Heart left ventricle (tissue), 16 donors: ENCODE measurements at places on chromosomes 16 and 17. TPM values are rescaled to one million over a fixed set of nuclear protein-coding genes. Genes with fewer than 3 reads are reported as not detected.

Gene HSPB9
- not detected for polyA plus RNA-seq

Gene CDC6
- polyA plus RNA-seq = 0.34 TPM

Gene TNFRSF12A
- 260 TPM for polyA plus RNA-seq

Gene SLC52A1
- polyA plus RNA-seq = not detected

DNA sequence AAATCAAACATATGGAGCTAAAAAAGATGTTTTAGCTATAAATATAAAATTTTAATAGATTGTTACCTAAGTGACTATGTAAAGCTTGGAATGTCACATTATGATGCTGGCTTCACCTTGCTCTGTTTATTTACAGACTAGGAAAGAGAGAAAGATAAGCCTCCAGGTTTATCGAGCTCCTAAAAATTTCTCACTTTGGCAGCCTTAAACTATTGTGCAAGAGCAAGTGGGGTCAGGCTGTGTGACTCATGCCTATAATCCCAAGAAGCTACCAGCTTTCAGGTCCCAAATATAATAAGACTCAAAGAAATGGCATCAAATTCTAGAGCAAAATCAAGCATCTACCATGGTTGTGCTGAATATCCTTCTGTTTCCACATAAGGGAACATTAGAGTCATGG, 34.3 kb upstream of the PRSS54 start:
- DNase-seq = no peak

DNA sequence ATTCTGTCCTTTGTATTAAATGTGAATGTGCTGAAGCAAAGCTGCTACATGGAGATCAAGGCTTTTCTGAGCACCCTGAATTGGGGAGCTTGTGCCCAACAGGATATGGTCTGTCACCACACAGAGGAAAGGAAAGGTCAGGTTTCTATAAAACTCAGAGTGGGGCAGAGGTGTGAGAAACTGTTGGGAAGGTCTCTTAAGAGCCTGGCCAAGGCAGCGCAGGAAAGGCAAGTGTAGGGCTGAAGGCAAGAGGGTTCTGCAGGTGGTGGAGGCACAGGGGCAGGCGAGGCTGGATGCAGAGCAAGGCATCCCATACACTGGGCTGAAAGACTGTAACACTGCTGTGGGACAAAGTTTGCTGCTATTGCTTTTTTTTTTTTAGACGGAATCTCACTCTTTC, 8.1 kb downstream of the COX6A2 start:
- no peak for DNase-seq

DNA sequence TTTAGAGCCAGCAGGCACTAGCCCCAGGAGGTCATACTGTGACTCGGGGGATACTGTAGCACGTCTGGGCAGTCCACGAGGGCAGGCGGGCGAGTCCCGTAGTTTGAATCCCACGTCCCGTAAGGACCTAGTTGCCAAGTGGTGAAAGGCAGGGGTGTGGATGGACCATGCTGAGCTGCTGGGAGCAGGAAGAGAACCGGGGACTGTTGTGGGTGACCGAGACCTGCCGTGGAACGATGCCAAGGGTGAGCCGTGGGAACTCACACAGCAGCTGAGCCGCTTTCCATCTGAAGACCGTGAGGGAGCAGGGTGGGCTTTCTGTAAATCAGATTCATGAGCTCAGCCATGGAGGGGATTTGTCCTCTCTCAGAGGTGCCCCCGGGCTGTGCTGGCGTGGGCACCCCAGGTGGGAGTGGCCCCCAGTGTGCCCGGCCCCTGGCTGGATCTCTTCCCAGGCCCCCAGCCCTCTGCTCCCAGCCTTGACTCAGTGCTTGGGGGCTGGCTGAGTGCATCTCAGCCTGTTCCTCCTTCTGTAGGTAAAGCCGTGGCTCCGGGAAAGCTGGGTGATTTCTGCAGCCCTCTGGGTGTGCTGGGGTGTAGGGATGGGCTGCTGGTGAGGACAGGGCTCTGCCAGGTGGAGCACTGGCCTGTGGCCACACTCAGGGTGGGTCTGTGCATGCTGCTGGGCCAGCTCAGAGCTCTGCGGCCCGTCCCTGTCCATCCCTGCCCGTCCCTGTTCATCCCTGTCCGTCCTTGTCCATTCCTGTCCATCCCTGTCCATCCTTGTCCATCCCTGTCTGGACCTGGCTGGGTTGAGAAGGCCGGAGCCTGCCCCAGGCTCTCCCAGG, 13.6 kb downstream of the ASPSCR1 start:
- DNase-seq = no peak

Gene MRPS23
- 23.9 TPM for polyA plus RNA-seq

- DNase-seq = no peak
Observed at GRCh38 chr17:40818343-40818732, 4.1 kb downstream of the KRT10 start.

Gene CASKIN1
- 0.37 TPM for polyA plus RNA-seq

Gene SLC43A2
- 6.8 TPM for polyA plus RNA-seq

DNA sequence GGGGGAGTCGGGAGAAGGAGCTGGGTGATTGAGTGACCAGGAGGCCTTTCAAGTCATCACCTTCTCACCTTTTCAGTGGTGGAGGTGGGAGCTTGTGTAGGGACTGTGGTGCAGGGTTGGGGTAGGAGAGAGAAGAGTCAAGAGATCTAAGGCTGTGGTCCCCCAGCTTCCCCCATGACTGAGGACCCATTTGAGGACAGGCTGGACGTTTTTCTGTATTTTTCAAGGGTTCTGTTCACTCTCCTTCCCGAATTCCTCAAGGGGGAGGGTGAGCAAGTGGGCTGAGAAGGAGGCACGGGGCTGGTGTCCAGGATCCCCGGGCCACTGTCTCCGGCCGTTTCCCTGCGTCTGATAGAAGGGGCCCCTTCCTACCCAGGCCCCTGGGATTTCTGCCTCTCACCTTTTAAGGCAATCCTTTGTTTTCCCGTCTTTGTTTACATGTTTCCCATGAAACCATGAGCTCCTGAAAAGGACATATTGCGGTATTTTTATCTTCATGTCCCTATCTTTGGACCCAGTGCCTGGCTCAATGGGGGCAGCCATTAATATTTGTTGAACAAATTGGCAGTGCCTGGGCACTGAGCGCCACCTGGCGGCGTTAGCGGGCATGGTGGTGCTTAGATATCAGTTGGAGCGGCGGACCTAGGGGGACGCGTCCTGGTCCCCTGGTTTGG, 9.2 kb upstream of the CD300A start:
- DNase-seq = peak; percentile 84

Gene ZNRF1
- 20.3 TPM for polyA plus RNA-seq

- no peak for DNase-seq
Observed at GRCh38 chr17:59330053-59330942, 1.2 kb upstream of the YPEL2 start.

- DNase-seq = no peak
Observed at GRCh38 chr17:63173903-63174302, 207.9 kb downstream of the TANC2 start.

DNA sequence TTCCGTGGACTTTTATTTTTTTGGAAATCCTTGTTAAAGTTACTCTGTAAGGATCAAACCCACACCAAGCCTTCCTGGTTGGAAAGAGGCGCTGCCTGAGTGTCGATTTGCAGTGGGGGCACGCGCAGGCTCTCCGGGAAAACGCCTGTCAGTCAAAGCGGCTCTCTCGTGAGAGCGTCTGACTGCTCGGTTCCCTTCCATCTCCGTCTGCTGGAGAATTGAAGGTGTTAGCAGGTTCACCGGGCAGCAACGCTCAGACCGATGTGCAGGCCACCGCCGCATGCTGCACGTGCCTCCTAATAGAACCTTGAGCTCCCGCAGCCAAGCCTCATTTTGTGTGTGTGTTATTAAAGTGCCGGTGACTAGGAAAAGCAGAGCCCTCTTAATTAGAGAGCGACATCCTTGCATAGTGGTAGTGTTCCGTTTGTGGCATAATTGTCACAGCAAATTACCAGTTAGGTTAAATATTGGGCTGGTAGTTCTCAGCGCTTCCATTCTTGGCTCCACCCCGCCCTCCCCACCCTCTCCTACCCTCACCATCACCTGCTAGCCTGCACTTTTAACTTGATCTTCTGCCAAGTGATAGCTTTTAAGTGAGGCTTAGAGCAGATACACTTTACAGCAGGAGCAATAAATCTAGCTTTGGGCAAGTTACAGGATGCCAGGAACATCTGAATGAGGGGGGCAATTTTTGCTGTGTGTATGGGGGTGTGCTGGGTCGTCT, 75.5 kb downstream of the RPA1 start:
- DNase-seq = no peak

Gene NLGN2
- 3.5 TPM for polyA plus RNA-seq

Gene NPIPB6
- polyA plus RNA-seq = 0.10 TPM

Gene VAT1L
- 5.9 TPM for polyA plus RNA-seq

GRCh38 chr17:21164620-21165019, 37.9 kb downstream of the DHRS7B start:
- no peak for DNase-seq

DNA sequence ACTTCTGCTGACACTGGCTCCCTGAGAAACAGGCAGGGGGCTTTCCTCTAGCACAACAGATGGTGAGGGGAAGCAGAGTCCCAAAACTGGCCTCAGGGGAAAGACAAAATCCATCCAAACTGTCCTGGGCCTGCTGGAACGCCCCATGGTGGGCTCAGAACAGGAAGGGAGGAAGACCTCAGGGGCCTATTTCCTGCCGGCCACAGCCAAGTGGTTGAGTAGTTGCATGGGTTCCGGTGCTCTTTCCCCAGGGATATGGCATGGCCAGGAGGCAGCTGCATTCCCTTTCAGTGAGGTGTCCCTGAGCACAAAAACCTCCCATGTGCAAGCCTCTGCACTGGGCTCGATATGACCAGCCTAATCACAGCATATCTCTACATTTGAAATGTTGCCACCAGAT, 303.0 kb upstream of the IRX5 start:
- no peak for DNase-seq

GRCh38 chr17:20995873-20996723, 46.7 kb downstream of the USP22 start:
- no peak for DNase-seq

DNA sequence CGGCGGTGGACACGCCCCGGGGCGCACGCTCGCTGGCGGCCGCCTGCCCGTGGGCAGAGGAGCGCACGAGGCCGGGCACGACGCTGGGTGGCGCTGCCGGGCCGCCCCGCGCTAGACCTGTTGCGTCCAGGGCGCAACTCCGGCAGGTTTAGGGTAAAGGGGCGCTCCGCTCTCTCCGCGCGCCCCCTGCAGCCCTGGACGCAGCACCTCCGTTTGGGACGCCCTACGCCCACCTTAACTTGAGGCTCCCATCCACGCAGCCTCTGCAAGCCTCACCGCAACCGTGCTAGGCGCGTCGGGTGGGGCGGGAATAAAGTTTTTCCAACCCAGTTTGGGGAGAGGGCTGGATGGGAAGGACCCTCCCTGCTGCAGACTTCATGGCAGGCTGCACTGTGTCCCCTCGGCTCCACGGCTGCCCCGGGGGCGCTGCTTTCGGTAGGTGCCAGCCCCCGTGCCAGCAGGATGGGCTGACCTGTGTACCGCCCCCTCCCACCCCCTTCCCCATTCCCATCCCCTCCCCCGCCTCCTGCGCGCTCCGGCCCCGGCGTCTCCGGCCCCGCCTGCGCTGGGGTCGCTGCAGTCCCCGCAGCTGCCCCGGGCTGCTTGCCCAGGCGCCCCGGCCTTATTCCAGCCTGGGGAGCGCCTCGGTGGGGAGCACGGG, at the start of gene SYT17:
SYT17 (plus strand) TSS at position 531 of the 661 bp plus-strand sequence. CDS start 407 bp downstream, outside the sequence.
- peak; percentile 86 for DNase-seq

Gene IKZF3
- polyA plus RNA-seq = 0.08 TPM

Gene CD7
- polyA plus RNA-seq = 0.53 TPM

DNA sequence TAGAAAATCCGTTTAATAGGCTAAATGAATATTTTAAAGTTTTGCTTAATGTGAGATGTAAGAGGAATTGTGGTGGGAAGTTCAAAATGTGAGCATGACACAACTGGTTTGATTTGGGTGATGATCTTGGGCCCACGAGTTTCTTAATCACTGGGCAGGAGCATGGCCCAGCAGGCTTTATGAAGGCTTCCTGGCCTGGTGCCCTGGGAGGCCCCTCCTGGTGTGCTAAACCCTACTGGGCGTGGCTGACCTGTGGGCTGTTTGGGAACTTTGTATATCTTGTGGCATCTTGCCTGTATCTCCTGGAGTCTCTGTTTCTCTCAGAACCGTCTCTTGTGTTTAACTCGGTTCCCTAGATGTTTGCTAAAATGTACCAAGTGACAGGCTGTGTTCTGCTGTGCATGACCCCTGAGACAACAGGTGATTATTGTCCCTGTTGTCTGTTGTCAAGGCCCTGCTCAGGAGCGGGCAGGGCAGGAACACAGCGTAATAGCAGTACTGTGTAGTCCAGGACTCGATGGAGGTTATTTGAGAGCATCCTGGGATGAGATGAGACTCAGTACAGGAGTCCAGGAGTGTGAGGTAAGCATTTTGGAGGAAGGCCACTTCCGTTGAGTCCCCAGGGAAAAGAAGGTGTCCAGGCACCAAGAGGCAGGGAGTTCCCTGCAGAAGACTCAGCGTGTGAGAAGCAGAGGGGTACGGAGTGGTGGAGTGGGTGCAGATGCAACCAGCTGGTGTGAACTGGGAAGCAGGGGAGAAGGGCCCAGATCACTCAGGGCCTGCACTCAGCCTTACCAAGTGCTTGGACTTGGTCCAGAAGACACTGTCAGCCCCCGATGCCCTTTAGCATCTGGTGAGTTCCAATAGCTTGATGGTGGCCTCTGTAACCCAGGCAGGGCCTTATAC, 48.5 kb downstream of the B9D1 start:
- no peak for DNase-seq

Gene IGFALS
- polyA plus RNA-seq = 0.23 TPM

DNA sequence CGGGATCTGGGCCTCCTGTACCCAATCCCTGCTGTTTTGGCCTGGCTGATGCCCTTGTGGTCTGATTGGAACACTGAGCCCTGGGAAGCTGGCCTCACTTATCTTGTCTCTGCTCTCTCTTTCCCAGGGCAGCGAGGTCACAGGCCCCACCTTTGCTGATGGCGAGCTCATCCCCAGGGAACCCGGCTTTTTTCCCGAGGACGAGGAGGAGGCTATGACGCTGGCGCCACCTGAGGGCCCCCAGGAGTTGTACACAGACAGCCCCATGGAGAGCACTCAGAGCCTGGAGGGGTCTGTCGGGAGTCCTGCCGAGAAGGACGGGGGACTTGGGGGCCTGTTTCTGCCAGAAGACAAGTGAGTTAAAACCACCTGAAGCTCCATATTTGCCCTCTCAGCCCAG, 126.0 kb downstream of the RAB11FIP4 start:
- DNase-seq = no peak

- no peak for DNase-seq
Observed at GRCh38 chr16:66844009-66844341, 239 bp upstream of the CA7 start.

DNA sequence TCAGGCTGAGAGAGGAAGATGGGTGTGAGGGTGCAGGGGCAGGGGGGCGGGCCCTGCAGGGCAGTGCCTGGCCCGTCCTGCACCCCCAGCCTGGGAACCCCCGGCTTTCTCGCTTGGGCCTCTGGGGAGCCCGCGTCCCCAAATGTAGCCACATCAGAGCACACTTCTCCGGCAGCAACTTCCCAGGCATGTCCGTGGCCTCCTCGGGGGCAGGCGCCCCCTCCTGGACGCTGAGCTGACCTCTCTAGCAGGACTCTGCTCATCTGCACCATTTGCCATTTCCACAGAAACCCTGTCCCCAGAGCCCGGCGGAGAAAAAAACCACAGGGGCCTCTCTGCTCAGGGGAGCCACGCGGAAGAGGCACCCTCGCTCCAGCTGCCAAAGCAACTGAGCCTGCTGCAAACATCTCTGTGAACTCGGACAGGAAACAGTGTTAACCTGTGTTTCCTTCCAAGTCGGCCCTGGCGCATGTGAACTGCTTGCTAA, 63.4 kb downstream of the KLHDC4 start:
- no peak for DNase-seq

- DNase-seq = no peak
Observed at GRCh38 chr17:64097196-64097936, 32.6 kb downstream of the ERN1 start.

Gene CNTNAP4
- not detected for polyA plus RNA-seq
